T-helper 2 cell (primary cell): ENCODE measurements at places on chromosomes 1 and 21.

GRCh38 chr1:24363994-24364393 is 44.8 kb downstream of the GRHL3 start:
- DNase-seq, result no peak

GRCh38 chr21:38556390-38556789 is 58.1 kb upstream of the ERG start:
- DNase-seq, result no peak

DNA sequence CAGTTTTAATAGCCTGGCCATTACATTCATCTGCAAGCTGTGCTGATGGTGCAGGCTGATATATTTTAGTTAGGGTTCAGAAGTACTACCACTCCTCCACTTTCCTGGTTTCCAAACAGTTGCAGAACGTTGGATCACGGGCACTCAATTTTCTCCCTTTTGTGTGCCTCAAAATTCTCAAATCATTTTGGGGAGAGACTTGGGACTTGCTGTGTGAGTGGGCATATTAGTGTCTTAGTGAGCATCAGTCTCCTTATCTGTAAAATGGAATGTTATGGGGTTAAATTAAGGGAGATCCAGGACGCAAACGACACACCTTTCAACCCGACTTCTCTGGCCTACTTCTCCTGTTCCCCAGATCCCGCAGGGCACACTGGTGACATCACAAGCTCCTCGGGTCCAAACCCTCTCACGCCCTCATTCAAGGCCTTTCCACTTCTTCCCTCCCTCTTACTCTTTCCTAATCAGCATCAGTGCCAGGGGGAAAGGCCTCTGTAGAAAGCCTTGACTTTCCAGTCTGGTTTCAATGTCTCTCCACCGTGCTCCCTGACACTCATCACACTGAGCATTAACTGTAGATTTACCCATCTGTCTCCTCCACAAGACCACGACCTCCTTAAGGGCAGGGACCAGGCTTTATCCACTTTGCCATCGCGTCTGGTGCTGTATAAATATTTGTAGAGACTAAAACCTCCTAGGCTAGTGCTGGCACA is 1.2 kb downstream of the PIGP start:
- no peak for DNase-seq

- DNase-seq, result no peak
Measured at GRCh38 chr1:225981714-225982113, 17.4 kb downstream of the SDE2 start.
